ENCODE measurements at places on chromosomes 11 and 22. TPM values are rescaled to one million over a fixed set of nuclear protein-coding genes. Genes with fewer than 3 reads are reported as not detected.

Gene PDGFB
- total RNA-seq, result 14.2 TPM

DNA sequence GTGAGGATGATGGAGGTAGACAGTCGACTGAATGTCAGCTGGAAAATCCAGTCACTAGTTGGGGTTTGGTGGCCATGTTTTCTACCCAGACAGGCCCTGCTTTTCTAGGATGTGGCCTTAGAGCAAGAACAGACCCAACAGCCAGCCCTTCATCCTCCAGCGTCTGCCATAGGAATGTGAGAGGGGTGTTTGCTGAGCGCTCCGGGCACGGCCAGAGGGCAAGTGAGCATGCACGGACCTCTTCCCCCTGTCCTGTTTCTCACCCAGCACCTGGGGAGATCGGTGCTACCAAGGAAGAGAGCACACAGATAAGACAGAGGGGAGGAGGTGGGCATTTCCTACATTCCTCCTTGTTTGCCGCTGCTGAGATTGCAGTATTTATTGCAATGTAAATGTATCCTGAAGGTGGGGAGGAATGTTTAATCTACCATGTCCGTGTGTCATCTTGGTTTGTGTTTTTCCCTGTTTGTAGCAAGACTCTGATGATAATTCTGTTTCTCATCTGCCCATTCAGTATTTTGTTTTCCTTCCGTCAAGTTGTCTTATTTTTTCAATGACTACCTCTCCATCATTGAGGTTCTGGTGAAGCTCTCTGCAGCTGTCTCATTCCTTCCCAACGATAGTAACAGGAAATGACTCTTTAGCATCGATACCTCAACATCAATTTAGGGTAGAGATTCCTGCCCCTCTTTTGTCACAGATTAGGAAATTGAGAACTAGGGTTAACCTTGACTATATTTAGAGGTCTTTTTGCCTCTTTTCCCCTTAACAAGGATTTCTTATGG lies 4.9 kb upstream of the ATF4 start:
- H3K27ac ChIP-seq, result no peak overlapping the region
- no peak overlapping the region for H3K4me3 ChIP-seq
- H3K27me3 ChIP-seq, result no peaks in the 10 kb centered on the region
- H3K4me1 ChIP-seq, result peaks cover 5% of the 10 kb centered on the region
- DNase-seq, result no peak
- peaks cover 39% of the 10 kb centered on the region for H3K36me3 ChIP-seq

Gene CDC45
- 1.1 TPM for total RNA-seq

DNA sequence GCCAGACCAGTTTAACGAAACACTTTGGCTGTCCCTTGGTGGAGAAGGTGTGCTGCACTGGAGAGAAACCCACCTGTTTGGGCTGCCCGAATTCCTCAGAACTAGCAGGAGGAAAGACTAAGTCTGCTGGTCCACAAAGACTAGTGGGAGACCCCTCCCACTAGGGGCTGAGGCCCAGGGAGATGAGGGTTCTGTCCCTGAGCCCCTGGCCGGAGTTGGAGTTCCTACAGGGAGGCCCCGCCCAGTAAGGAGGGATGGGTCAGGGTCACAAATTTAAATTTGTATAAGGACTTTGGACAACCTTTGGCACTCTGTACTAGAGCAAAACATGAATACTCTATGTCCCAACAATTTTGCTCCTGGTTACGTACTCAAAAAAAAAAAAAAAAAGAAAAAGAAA lies 200.8 kb upstream of the C11orf87 start:
- no peaks in the 10 kb centered on the region for H3K36me3 ChIP-seq
- no peaks in the 10 kb centered on the region for H3K4me1 ChIP-seq
- DNase-seq, result no peak
- H3K27ac ChIP-seq, result no peak overlapping the region

- H3K4me3 ChIP-seq, result no peak overlapping the region
- no peaks in the 10 kb centered on the region for H3K36me3 ChIP-seq
- no peaks in the 10 kb centered on the region for H3K4me1 ChIP-seq
- no peaks in the 10 kb centered on the region for H3K27me3 ChIP-seq
Measured at GRCh38 chr11:34640050-34640923, 19.4 kb downstream of the EHF start.

Gene FANCF
- 14.8 TPM for total RNA-seq

DNA sequence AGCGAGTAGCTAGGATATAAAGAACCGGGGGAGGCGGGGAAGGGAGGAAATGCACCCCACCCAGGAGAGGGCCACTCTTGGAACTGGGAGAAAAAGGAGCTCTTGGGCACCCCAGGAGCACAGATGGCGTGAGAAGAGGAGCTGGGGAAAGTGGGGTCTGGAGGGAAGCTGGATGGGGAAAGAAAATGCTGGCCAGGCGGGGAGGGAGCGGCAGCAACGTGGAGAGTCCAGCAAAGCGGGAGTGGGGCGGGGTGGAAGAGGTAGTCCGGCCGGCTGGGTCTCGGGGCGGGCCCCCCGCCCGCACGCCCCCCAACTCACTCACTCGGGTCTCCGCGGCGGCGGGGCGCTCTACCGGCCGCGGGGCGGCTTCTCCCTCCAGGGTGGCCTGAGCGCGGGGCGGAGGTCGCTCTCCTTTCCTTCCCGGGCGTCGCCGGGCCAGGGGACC lies 522 bp downstream of the TOB2 start:
- peaks cover 17% of the 10 kb centered on the region for H3K4me1 ChIP-seq
- H3K27ac ChIP-seq, result peak overlapping the region; percentile 100
- DNase-seq, result peak; percentile 32
- H3K36me3 ChIP-seq, result no peaks in the 10 kb centered on the region

Gene MS4A4E
- 9.4 TPM for total RNA-seq

DNA sequence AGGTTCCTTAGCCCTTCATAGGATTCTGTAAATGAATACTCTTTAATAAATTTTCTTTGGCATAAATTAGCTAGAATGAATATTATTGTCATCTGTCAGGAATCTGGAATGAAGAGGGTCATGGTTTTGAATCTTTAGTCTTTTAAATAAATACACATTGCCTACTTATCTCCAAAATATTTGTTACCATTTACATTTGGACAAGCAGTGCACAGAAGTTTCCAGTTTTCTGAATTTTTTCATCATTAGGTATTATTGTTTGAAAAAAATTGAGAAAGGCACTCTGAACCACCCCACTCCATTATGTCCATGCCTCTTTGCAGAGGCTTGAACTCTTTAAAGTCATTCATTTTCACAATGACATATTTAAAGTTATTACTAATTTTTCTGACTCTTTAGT lies 549.0 kb upstream of the LUZP2 start:
- no peaks in the 10 kb centered on the region for H3K36me3 ChIP-seq
- no peak for DNase-seq
- no peak overlapping the region for H3K27ac ChIP-seq
- no peaks in the 10 kb centered on the region for H3K4me1 ChIP-seq
- H3K4me3 ChIP-seq, result no peak overlapping the region

DNA sequence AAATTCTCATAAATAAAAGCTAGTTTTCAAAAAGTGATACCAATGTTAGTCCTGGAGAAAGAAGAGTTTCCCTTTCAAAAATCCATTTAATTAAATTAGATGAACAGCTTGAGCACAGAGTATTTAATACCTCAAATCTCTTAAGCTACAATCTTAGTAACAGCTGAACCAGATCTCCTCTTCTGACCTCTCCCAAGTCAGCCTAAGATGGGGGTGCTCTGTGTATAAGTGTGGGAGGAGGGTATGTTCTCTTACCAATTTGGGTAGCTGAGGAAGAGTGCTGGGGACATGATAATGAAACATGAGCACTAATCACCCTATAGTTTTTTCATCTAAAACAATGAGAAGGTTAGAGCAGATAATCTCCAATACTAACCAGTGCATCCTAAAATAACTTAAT lies 9.6 kb downstream of the TPH1 start:
- no peaks in the 10 kb centered on the region for H3K4me1 ChIP-seq
- no peaks in the 10 kb centered on the region for H3K27me3 ChIP-seq
- no peak overlapping the region for H3K27ac ChIP-seq

Gene MS4A6A
- 145 TPM for total RNA-seq

Gene SYVN1
- 69.8 TPM for total RNA-seq

All from kidney (tissue), 22 donors.